GM23248 (cell line): ENCODE measurements at places on chromosomes 3 and 15.

GRCh38 chr3:47870702-47871260 is 67.8 kb downstream of the DHX30 start:
- no peak for DNase-seq

GRCh38 chr15:31328969-31329639 is 2.5 kb downstream of the KLF13 start:
- peak; percentile 30 for DNase-seq

DNA sequence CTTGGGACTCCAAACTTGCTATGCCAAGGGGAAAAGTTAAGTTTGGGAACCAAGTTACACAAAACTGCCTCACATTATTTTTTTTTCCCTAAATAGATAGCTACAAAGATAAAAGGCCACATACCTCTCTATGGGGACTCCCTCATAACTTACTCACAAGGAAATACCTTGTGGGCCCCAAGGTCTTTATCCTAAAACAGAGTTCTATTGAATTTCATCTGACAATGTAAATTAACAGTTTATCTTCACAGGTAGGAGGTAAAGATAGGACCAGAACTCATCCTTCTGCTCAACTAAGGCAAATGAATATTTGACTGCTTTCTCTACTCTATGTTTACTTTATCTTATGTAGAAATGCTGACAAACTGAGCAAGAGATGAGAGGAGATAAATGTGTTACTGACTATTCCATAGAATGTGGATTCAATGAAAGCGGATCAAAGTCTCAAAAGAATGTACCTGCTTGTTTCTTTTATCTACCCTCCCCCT is 1278.0 kb downstream of the OTOL1 start:
- no peak for DNase-seq

DNA sequence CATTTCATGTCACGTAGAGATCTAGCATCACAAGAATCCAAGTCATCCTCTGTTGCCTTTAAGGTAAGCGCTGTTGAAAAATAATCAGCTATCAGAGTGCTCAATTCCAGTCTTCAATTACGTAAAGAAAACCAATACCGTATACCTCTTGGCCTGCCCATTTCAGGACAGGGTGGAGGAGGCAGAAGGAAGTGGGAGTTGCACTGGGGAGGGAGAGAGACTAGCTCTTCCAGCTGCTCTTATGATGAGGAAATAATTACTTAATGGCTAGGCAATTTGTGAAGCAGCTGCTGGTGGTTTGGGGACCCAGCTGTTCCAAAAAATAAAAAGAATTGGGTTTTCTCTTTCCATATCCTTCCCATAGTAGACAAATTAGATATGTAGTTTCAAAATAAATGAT is 365.8 kb upstream of the MCTP2 start:
- DNase-seq = no peak

DNA sequence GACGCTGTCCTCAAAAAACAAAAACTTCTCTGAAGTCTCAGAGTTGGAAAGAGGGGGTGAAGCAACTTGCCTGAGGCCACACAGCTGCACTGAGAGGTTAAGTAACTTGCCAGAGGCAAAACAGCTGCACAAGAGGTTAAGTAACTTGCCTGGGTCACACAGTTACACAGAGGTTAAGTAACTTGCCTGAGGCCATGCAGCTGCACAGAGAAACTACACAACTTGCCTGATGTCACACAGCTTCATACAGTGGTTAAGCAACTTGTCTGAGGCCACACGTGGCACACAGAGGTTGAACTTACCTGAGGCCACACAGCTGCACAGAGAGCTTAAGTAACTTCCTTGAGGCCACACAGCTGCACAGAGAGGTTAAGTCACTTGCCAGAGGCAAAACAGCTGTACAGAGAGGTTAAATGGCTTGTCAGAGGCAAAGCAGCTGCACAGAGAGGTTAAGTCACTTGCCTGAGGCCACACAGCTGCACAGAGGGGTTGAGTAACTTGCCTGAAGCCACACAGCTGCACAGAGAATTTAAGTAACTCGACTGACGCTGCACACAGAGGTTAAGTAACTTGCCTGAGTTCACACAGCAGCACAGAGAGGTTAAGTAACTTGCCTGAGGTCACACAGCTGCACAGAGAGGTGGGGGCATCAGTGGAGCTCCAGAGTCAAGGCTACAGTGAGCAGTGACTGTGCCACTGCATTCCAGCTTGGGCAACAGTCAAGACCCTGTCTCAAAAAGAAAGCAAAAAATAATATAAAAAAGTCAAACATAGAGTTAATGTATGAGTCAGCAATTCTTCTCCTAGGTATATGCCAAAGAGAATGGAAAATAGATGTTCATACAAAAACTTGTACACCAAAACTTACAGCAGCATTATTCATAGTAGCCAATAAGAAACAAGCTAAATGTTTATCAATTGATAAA is 12.0 kb upstream of the ACAD9 start:
- DNase-seq = no peak

GRCh38 chr15:52392008-52392687 is 96.5 kb upstream of the MYO5C start:
- DNase-seq = peak; percentile 87

DNA sequence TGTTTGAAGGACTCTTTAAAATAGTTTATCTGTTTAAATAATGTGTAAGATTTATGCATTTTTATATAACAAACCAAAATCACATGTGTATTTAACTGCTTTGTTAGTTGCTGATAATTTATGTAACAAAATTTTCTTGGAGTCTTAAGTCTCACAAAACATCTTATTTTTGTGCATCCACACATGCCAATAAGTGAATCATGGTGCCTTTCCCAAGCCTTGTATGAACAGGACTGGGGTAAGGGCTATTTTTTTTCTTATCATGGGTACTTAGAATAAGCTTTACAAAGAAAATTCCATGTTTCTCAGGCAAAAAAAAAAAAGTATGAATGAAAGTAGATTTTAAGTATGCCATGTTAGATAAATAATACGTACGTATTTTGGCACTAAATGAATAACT is 132.9 kb upstream of the LRRFIP2 start:
- DNase-seq = peak; percentile 37

DNA sequence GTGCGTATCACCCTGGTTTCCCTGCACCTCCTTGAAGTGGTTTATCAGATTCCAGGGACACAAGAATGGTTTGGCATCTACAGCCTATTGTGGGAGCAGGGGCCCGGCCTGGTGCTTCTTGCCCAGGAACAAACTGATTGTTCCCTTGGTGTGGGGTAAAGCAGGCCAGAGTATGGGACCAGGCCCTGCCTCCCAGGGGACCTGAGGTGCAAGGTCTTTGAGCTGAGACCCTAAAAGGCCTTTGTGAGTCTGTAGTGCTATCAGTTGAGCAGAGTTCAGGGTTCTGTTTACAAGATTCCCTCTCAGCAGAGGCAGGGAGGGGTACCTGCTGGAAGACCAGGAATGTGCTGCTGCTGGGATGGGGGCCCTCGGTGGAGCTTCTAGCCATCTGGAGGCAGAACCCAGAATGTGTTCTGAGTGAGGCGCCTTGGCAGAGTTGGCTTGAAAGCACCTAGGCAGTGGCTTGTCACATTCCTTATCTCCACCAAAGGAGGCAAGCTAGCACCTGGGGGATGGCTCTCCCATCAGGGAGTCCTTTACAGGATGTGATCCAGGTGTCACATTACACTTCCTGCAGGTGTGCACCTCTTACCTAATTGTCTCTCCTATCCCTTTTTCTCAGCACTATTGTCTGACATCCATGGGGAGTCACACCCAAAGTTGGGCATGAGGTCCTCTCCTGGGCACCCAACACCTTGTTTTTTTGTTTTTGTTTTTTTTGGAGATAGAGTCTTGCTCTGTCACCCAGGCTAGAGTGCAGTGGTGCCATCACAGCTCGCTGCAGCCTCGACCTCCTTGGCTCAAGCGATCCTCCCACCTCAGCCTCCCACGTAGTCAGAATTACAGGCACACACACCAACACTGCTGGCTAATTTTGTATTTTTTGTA is 13.1 kb downstream of the FLNB start:
- no peak for DNase-seq

- DNase-seq = no peak
Observed at GRCh38 chr15:30962659-30963058, 28.8 kb downstream of the MTMR10 start.

GRCh38 chr15:101057841-101058407 is 138.8 kb downstream of the LRRK1 start:
- DNase-seq = no peak

- DNase-seq = no peak
Observed at GRCh38 chr3:182303169-182303568, 490.1 kb upstream of the ATP11B start.

GRCh38 chr15:95409211-95409610 is 921.3 kb upstream of the NR2F2 start:
- DNase-seq = no peak

GRCh38 chr3:23185861-23186260 is 17.3 kb upstream of the UBE2E2 start:
- DNase-seq = no peak

GRCh38 chr3:6062261-6063187 is 798.4 kb upstream of the GRM7 start:
- DNase-seq = no peak

GRCh38 chr15:40613080-40613479 is 19.0 kb downstream of the KNL1 start:
- no peak for DNase-seq

DNA sequence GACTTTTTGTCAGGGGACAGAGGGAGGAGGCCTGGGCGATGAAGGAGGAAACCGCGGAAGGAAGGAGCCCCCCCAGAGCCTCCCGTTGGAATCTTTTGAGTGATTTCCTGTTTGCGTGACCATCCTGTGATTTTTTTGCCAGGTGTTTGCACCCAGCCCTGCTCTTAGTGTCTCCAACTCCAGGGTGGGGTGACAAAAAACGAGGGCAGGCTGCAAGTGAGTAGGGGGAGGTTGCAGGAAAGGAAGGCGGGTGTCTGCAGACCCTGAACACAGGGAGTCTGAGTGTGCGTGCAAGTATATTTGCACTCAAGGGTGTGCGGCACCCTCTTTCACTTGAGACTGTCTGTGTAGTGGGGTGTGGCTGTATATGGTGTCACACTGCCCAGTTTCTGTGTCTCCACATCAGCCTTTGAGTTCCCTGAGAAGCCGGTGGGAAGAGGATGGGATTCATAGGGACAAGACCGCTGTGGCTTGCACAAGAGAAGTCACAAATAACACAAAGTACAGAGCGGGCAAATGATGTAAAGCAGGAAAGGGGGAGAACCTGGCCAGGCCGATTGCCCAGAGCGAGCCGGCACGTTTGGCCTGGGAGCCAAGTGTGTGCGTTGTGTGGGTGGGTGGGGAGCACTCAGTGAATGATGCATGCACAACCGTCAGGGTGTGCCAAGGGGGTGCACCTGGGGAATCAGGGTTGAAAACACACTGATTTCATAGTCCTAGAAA is 6.6 kb downstream of the ISLR2 start:
- peak; percentile 31 for DNase-seq

- DNase-seq = no peak
Observed at GRCh38 chr15:70447928-70448698, 315.2 kb downstream of the UACA start.

DNA sequence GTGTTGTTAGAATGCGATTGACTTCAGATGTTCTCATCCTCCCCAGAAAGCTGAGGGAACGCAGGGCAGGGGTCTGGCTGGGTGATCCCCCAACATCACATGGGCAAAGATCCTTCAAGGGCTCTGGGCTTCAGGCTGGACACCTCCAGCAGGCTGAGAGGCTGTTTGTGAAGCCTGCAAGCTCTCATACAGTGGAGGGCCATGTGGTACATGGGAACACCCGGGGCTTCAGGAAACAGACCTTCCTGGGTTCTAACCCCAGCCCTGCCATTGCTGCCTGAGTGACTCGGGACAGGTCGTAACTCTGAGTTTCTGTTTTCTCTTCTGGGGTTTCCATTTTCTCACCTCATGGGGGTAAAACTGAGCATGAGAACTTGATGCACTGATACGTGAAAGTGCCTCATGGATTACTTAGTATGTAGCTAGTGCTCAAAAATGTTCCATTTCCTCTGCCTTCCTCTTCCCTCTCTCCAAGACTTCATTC is 81.2 kb downstream of the TLE3 start:
- no peak for DNase-seq

DNA sequence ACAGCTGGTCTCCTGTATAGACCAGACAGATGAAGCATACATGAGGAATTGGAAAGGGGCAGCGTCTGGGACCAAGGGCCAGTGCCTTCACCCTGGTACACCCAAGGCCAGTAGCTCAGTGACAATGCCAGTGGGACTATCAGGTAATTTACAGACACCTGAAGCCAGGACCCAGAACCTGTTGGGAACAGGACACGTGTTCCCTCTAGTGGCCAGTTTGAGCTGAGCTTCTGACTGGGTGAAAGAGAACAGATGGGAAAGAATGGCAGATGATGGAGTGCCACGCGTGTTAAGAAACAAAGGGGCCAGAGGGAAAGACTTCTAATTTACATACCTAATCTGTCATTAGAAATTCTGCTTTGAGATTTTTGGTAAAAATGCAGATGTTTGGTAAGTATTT is 5.1 kb upstream of the SLC25A38 start:
- DNase-seq = peak; percentile 43

DNA sequence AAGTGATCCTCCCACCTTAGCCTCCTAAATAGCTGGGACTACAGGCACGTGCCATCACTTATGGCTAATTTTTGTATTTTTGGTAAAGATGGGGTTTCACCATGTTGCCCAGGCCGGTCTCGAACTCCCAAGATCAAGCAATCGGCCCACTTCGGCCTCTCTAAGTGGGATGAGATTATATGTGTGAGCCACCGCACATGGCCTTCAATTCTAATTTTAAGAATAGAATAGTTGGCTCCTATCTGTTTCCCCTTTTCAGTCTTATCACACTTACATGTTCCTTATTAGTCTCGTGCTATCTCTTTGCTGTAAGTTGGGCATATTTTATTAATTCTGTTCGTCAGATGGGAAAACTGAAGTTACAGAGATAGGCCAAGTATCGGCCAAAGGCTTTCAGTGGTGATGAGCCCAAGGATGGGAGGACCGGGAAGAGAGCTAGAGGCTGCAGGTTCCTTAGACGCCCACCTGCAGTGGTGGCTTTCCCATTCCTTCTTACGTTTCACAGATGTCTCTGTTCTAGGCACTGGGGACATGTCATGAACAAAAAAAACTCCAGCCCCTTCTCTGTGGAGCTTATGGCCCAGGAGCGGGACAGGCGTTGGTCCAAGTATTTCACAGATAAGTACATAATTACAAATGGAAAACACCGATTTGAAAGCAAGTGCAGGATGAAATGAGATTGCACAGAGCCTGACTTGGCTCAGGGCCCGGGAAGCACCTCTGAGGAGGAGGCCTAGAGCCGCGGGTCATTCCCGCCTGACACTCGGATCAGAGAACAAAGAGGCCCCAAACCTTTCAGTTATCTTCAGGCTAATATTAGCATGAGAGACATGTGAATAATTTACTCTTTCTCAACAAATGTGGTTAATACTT is 91.1 kb upstream of the KLF13 start:
- peak; percentile 28 for DNase-seq

- DNase-seq = peak; percentile 54
Observed at GRCh38 chr15:82540984-82541431, 751 bp upstream of the RPS17 start.

- DNase-seq = peak; percentile 52
Observed at GRCh38 chr3:73719413-73719851, 94.7 kb upstream of the PDZRN3 start.

DNA sequence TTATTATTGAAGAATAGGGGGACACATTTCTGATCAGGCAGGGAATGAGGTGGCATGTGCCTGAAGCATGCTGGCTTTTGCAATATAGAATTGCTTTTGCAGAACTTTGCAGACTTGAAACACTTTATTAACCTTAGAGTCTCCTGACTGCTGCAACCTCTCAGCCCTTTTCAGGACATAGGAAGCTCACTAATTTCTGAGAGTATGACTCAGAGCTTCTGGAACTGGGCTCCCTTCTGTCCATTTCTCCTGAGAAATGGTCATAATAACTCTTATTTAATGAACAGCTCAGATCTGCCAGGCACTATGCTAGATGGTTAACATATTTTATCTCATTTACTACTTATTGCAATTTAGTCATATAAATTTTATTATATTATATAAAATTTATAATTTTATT is 38.6 kb upstream of the DGKG start:
- peak; percentile 24 for DNase-seq

- peak; percentile 80 for DNase-seq
Observed at GRCh38 chr15:100350434-100351226, 8.9 kb upstream of the ADAMTS17 start.
